ENCODE measurements at places on chromosomes 2 and 18. TPM values are rescaled to one million over a fixed set of nuclear protein-coding genes. Genes with fewer than 3 reads are reported as not detected.

SERPINB11 gene
- total RNA-seq: not detected

FSIP2 gene
- 0.05 TPM for total RNA-seq

NDC80 gene
- 9.0 TPM for total RNA-seq

TBR1 gene
- not detected for total RNA-seq

DNAJC5G gene
- total RNA-seq: 2.7 TPM

UGT1A8 gene
- total RNA-seq: not detected

FHL2 gene
- total RNA-seq: 56.4 TPM

ARHGAP15 gene
- not detected for total RNA-seq

AGXT gene
- total RNA-seq: not detected

CHRND gene
- not detected for total RNA-seq

LYPD6 gene
- total RNA-seq: 14.1 TPM

WNT6 gene
- not detected for total RNA-seq

MAIP1 gene
- total RNA-seq: 30.1 TPM

ASXL3 gene
- 0.05 TPM for total RNA-seq

CXCR1 gene
- total RNA-seq: not detected

C1QL2 gene
- not detected for total RNA-seq

RESP18 gene
- total RNA-seq: not detected

EEF1B2 gene
- total RNA-seq: 389 TPM

ERBB4 gene
- 0.14 TPM for total RNA-seq

TRIM54 gene
- 0.74 TPM for total RNA-seq

PTPN2 gene
- 31.4 TPM for total RNA-seq

DDX18 gene
- total RNA-seq: 80.4 TPM

ZNF521 gene
- total RNA-seq: 173 TPM

FZD7 gene
- total RNA-seq: 0.19 TPM

PXDN gene
- total RNA-seq: 563 TPM

SCN7A gene
- total RNA-seq: not detected
